ENCODE measurements at places on chromosomes 11 and 22.

DNA sequence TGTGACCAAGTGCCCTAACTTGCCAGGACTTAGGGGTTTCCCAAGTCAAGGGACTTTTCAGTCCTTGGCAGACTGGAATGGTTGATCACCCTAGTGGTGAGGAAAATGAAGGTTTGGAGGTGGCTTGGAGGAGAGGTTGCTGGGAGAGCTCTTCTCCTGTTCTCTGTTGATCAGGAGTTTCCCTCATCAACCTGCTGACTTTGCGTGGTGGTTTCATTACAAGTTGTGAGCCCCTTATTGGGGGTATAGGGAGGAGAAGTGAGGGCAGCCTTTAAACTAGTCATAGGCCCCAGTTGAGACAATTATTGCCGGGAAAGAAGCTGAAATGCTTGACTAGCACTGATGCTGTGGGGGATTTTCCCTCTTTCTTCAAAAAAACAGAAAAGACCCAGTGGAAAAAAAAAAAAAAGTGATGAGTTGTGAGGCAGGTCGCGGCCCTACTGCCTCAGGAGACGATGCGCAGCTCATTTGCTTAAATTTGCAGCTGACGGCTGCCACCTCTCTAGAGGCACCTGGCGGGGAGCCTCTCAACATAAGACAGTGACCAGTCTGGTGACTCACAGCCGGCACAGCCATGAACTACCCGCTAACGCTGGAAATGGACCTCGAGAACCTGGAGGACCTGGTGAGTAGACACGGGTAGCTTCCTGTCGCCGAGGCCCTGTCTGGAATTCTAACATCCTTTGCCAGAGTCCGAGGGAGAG, at the start of gene CXCR5:
Gene CXCR5 (plus strand): TSS at position 525 of the 704 bp plus-strand sequence. CDS start 50 bp downstream, at position 575.
- no peak for DNase-seq

DNA sequence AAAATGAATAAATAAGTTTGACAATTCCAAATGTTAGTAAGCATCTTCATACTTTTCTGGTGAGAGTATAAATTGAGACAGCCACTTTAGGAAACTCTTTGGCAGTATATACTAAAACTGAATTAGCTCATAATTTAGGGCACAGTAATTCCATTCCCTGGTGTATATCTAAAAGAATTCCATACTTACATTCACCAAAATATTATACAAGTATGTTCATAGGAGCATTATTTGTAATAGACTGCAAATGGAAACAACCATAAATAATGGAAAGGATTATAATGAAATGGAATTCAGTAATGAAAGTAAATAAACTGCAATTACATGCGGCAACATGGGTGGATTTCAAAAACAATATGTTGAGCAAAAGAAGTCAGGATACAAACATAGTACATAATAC, 315.8 kb upstream of the LRRC4C start:
- no peak for DNase-seq

GRCh38 chr11:84468235-84468634, 1158.9 kb downstream of the DLG2 start:
- no peak for DNase-seq

GRCh38 chr11:14506532-14506931, 6.9 kb upstream of the COPB1 start:
- DNase-seq: peak; percentile 27

GRCh38 chr11:40328890-40329614, 1130.4 kb downstream of the LRRC4C start:
- DNase-seq: peak; percentile 96

- no peak for DNase-seq
Observed at GRCh38 chr11:15968461-15969130, 387.8 kb downstream of the SOX6 start.

DNA sequence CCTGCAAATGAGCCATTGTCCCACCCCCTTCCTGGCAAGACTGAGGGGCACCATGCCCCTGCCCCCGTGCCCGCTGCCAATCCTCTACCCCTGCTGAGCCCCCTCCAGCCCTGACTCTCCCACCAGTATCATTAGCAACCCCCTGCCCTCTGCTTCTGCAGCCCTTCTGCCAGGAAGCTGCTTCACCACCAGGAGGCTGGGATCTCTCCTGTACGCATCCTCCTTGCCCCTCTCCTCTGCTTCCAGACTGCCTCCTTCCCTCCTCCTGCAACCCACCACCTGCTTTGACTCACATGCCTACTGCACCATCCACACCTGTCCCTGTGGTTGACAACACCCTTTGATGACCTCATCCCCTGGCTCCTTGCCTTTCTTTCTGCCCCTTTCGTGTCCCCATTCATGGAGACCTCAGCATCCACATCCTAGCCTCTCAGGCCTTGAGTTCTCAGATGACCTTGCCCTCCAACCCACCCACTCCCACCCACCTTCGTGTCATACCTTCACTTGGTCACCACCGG, 13.4 kb upstream of the PNPLA3 start:
- no peak for DNase-seq

DNA sequence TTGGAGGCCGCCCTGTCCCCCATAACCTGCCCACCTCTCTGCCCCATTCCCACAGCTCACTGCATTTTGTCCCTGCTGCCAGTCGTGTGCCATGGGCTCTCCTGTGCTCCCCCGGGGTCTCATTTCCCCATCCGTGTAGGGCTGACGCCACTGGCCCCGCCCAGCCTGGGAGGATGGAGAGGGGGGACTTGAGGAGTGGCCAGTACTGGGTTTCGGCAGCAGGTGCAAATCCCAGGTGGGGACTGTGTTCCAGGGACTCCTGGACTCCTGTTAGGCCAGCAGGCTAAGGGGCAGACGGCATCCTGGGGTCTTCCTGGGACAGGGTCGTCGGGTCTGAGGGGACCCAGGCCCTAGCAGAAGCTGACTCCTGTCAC, 1.2 kb upstream of the MYO7A start:
- no peak for DNase-seq

GRCh38 chr22:38754751-38755154, 1.0 kb downstream of the SUN2 start:
- peak; percentile 63 for DNase-seq

GRCh38 chr11:121482231-121483129, 29.7 kb upstream of the SORL1-AS1 start:
- DNase-seq: no peak

GRCh38 chr22:44610071-44610470, 91.9 kb upstream of the PRR5 start:
- no peak for DNase-seq

DNA sequence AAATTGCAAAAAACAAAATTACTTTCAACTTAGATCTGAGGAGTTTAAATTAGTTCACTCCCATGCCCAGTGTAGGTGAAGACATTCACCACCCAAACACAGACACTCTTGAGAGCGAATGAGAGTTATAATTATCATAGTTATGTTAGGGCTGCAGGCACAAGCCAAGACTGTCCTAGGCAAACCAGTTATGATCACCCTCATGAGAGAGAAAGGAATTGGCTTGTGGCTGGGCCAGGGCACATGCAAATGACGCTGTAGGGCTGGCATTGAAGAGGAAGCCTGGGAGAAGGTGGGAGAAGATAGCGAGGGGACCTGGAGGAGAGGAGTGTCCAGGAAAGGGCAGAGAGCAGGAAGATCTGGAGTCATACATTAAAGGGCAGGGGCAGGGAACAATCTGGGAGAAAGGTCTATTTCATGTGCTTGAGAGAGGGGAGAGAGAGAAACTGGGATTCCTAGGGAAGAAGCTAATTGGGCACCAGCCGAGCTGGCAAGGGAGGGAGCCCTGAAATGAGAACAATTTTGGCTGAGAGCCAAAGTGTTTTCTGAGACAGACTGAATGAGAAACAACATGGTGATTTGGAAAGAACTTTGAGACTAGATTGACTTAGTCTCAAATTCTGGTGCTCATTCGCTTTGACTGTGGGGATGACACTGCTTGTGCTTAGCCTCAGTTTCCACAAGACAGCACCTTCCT, 279.9 kb downstream of the KIRREL3 start:
- no peak for DNase-seq

DNA sequence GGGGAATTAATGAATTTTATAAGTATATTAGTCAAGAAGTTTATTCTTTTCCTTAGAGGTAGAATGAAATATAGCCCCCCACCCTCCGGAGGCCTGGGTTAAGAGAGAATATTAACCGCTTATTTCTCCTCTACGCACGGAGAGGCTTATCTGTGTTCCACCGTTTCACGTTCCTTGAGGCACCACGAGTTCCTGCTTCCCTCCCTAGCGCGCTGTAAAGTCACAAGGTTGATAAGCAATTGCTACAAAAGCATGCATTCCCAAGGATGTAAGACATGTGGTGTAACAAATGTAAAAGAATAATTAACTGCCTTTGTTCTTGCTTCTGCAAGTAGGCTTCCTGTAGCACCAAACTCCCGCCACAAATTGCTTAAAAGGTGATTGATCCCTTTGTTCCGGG, 1.5 kb upstream of the ANKRD42 start:
- DNase-seq: no peak

DNA sequence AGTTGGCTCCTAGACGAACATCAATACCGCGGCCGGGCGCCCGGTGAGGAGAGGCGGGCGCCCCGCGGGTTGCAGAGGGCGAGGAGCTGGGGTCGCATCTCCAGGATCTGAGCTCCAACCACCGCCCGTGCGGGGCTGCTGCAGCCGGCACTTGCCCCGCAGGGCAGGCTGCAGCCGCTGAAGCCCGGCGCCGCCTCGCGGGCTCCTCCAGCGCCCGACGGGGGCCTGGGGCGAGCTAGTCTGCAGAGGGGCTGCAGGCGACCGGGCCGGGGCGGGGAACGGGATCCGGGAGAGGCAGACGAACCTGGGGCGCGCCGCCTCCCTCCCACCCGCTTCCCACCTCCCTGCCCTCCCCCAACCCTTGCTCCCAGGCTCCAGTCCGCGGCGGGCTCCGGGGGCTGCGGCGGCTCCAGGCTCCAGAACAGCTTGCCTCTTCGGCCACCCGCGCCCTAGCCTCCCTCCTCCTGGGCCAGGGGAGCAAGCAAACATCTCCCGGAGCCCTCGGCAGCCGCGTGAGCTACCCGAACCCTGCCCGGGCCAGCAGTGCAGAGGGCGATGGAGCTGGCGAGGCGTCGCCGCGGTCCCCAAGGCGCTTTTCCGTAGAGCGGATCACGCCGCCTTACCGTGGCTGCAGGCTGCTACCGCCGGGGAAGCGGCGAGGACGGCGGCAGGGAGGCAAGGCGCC, 802 bp downstream of the TENM4 start:
- DNase-seq: no peak

GRCh38 chr11:91394727-91395414, 829.7 kb upstream of the FAT3 start:
- no peak for DNase-seq

DNA sequence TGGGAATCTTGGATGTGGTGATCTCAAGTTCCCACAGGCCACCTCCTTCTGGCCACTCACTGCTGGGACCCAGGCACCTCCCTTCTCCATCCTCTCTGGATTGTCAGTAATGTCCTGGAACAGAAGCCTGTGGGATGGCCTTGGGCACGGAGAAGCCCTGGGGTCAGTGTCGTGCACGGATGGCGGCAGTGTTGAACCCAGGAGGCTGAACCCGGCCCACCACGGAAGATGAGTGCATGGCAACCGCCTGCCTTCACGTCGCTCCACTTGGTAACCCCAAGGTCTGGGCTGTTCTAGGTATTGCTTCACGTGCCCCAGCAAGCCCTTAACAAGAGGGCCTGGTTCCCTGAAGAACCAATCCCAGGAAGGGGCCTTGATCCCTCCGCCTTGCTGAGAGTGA, 7.1 kb downstream of the THYN1 start:
- no peak for DNase-seq
